ENCODE measurements at places on chromosomes 3 and 15. TPM values are rescaled to one million over a fixed set of nuclear protein-coding genes. Genes with fewer than 3 reads are reported as not detected.

Gene FAM81A
- 2.8 TPM for total RNA-seq

Gene RBP2
- not detected for total RNA-seq

Gene VIPR1
- total RNA-seq, result not detected

Gene TEX55
- total RNA-seq, result not detected

Gene GABPB1
- total RNA-seq, result 76.2 TPM

Gene FBXO22
- total RNA-seq, result 63.6 TPM

Gene NTRK3
- total RNA-seq, result 0.09 TPM
